ENCODE measurements at places on chromosomes 1 and 21.

DNA sequence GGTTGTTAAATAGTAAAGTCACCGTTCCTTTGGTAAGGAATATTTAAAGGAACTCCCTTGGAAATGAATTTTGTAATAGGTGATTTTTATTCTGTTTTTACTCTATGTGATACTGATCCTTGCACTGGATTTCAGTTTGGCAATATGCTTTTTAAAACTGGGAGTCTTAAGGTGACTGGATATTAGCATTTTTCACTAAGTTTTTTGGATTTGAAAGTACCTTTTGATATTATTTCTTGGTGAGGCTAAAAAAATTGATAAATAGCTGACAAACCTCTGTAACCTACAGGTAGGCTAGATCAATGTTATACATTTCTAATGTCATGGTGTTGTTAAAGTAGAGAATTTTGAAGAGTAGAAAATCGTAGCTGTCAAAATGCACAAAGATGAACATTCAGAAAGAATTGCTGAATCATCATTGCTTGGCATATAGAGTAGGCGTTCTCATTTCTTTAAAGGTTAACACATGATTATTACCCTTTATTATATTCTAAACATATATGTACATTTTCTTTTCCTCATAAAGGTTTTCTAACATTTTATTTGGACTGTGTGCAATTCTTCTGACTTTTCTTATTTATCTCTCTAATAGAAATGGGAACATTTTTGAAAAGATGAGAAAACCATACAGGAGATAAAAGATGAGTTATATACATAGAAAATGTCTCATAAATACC, 1.5 kb upstream of the DNAJB4 start:
- no peak for DNase-seq

DNA sequence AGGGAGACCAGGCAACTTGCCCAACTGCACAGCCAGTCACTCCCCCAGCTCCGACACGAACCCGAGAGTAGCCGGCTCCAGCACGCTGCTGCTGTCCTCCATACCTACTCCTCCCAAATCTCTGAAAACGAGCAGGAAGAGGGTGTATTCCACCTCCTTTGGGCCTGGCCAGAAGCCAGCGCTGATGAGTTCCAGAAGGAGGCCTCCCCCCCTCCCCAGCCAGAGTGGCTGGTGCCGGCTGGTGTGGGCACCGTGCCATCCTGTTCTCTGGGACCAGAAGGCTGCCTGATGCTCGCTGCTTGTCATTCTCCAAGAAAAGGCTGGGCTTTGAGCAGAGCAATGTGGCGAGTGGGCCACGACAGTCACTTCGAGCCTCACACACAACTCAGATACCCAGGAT, 22.2 kb downstream of the KCNN3 start:
- DNase-seq = no peak

DNA sequence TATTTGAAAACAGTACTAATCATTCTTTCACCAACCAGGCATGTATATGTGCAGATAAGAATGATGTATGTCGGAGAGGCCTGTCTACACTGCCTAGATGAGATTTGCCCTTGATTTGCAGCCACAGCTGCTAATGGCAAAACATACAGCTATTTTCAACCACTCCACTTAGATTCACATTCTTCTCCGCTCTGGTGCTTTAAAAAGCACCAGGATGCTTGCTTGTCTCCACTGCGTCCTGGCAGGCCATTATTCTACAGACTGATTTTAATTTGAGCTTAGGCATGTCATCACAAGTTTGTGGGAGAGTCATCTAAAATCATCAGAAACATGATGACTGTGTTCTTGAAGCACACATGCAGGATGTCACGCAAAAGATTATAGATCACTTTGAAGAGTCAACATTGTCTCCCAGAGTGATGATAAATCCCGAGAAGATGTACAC, 119.0 kb upstream of the NRIP1 start:
- no peak for DNase-seq

DNA sequence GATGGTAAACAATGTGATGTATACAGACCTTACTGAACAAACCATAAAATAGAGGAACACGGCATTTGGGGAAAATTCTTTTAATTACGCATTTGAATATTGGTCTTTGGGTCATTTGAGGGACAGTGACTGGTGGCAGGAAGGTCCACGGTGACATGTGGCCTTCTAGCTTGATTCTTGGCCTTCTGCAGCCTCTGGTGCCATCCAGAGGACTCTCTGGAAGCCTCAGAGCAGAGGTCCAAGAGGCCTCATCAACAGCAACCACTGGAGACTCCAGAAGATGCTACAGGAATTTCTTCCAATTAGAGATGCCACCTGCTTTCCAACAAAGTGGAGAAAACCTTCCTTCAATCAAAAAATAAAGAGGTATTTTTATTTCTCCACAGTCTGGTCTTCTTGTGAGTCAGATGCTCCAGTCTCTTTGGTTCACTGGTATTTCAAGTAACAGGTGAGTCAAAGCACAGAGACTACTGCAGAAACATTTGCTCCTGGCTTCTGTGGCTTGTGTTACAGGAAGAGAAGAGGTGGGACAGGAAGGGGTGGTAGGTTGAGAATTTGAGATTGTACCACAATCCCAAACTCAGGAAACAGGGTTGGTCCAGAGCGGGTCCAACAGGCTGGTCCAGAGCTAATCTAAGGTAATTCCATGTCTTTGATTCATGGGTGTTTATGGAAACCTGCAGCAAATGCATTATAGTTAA, 2.7 kb upstream of the F5 start:
- no peak for DNase-seq

DNA sequence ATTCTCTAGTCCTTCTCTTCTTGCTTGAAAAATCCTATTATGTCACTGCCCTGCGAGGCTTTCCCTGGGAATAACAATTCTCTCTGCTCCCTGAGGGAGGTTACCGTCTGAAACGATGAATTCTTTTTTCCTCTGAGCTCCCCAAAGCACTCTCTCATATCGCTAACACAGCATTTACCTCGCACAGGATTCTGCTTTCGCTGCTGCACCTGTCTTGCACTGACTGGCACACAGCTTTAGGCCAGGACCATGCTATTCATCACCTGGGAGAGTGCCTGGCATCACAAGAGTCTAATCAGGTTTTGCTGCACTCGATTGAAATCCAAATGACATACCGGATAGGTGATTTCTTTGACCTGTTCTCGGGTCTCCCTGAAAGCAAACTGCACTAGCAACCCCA, 52.8 kb upstream of the GNG4 start:
- DNase-seq = no peak

GRCh38 chr1:171313319-171313834, 606 bp upstream of the FMO4 start:
- DNase-seq = no peak

DNA sequence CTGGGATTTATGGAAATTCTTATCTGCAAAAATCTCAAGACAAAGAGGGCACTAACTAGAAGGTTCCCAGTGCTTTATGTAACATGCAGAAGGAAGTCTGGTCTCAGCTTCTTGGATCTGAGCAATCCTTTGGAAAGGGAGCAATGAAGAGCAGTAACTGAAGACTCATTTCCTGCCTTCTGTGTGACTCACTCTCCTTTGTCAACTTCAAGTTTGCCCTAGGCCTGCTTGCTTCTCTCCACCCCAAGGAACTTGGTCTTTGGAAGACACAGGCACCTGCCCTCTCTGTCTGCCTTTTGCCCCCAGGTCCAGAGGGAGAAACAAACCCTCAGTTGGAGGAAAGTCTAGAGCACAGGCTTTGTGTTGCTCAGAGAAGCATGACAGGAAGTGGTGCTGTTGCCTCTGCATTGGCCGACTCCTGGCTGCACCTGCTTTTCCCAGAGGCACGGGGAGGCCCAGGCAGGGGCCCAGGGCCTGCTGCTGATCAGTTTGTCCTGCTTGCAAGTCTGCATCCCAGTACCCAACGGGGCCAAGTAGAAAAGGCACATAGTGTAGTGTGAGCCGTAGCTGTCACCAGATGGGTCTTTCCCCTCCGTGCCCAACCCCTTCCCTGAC, 137.2 kb downstream of the DHRS3 start:
- DNase-seq = no peak

DNA sequence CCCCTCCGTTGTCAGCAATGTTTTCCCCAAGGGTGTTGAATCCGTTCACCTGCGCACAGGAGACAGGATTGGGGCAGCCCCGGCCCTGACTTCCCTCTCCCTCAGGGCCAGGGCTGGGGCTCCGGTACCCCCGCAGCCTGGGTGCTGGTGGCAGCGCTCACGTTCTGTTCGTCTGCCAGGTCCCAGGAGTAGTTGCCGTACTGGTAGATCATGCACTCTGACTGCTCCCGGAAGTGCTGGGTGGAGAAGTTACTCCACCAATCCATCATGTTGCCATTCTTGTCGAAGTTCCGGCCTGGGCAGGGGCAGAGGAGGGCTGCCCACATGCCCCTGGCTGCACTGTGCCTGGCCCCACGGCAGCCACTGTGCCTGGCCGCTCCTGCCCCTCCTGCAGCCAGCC, 6.1 kb downstream of the PRXL2B start:
- DNase-seq = no peak
